ENCODE measurements at places on chromosomes 12 and 14.

- DNase-seq, result no peak
Observed at GRCh38 chr12:65836419-65837197, 12.3 kb downstream of the HMGA2 start.

- no peak for DNase-seq
Observed at GRCh38 chr14:53814392-53814791, 142.2 kb downstream of the BMP4 start.

- no peak for DNase-seq
Observed at GRCh38 chr12:11209113-11209512, 22.4 kb upstream of the TAS2R42 start.

GRCh38 chr12:11822081-11822834, 172.8 kb downstream of the ETV6 start:
- DNase-seq, result peak; percentile 11

DNA sequence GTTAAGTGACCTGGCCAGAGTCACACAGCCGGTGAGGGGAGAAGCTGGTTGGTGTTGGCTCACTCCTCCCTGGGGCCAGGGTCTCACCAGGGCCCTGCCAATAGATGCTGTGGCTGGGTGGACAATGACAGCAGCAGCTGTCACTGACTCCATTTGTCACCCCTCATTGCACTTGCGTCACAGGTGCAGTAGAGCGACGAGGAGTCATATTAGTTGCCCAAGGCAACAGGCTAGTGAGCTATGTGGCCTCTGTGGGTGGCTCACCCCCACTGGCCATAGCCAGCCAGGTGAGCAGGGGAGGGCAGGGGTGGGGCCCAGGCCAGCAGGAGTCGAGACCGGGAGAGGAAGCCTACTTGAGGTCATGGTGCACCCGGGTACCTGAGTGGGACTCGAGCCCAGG, 9.7 kb downstream of the SLC25A47 start:
- no peak for DNase-seq

DNA sequence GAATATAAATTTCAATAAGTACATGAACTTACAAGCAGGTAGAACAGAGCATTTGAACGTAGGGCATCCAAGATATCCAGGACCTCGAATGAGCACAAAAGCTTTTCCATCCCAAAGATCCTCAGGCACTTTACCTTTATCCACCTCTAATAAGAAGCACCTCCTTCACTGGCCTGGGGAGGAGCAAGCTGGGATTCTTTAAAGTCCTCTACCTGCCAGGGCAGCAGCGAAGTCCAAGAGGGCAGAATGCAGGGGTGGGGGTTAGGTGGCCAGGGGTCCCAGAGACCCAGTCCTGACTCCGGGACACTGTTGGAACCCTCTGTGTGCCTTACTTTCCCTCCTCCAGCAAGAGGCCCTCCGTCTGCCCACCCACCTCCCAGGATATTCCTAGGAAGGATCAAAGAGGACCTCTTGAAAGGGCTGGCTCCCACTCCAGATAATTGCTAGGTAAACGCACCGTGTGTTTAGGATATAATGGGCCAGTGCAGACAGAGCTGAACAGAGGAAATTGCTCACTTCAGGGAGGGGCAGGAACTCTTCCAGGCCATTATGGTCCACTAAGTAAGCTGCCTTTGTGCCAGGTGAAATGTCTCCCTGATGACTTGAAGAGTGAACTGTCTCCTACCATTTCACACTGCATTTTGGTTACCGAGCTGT, 68.1 kb downstream of the TTC9 start:
- DNase-seq, result no peak

DNA sequence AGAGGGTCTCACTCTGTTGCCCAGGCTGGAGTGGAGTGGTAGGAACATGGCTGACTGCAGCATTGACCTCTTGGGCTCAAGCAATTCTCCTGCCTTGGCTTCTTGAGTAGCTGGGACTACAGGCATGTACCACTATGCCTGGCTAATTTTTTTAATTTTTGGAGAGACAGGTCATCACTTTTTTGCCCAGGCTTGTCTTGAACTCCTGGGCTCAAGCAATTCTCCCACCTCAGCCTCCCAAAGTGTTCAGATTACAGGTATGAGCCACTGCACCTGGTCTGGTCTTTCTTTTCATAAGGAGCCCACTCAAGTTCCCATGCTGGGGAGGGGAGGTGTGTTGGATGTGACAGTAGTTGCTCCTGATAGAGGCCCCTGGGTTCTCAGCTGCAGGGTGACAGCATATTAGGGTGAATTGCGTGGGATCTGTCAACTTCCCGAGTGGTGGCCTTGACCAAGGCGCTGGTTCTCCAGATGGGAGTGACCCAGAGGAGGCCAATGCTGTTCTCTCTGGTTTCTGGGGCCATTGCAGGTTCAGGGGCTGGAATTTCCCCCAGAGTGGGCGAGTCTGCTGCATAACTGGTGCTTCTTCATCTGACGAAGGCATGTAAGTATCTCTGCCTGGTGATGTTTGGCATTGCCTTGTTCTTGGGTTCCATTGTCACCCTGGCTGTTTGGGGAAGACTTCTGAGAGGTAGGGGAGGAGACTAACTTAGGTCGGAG, 52.4 kb upstream of the ESRRB start:
- no peak for DNase-seq

GRCh38 chr14:85533023-85533860, 3.3 kb downstream of the FLRT2 start:
- no peak for DNase-seq

GRCh38 chr14:65137648-65138307, 35.5 kb upstream of the MAX start:
- no peak for DNase-seq

DNA sequence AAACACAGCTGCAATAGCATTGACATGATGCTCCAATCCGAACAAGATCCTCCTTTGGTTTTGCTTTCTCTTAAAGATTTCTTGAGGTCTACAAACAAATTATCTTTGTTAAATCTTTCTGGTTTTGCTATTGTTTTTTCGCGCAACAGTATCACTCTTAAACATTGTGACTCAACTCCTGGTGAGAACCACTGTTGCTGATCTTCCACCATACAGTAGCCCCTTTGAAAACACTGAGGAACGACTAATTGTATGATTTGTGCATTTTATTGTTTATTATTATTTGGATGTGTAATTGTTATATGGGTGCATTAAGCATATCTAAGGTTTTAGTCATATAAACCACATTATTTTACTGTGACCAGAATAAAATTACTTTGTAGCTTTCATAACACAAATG, 282.8 kb downstream of the EGLN3 start:
- DNase-seq, result no peak
